HFF-Myc (cell line): ENCODE measurements at places on chromosomes 3 and 15.

DNA sequence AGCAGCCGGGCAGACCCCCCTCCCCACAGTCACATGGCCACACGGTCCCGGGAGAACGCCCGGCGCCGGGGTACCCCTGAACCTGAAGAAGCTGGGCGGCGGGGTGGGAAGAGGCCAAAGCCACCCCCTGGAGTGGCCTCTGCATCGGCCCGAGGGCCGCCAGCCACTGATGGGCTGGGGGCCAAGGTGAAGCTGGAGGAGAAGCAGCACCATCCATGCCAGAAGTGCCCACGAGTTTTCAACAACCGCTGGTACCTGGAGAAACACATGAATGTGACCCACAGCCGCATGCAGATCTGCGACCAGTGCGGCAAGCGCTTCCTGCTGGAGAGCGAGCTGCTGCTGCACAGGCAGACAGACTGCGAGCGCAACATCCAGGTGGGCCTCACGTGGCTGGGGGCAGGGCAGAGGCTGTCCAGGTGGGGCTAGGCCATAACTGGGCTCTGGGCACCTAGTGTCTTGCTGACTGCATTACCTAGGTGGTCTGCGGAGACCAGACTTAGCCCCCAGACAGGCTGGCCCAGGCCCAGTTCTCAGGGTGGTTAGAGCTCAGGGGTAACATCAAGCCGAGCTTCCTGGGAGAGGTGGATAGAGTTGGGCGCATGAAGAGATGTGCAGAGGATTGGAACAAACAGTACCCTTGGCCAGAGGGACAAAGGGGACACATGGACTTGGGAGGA is 6.1 kb downstream of the ZBTB47 start:
- no peak for DNase-seq

DNA sequence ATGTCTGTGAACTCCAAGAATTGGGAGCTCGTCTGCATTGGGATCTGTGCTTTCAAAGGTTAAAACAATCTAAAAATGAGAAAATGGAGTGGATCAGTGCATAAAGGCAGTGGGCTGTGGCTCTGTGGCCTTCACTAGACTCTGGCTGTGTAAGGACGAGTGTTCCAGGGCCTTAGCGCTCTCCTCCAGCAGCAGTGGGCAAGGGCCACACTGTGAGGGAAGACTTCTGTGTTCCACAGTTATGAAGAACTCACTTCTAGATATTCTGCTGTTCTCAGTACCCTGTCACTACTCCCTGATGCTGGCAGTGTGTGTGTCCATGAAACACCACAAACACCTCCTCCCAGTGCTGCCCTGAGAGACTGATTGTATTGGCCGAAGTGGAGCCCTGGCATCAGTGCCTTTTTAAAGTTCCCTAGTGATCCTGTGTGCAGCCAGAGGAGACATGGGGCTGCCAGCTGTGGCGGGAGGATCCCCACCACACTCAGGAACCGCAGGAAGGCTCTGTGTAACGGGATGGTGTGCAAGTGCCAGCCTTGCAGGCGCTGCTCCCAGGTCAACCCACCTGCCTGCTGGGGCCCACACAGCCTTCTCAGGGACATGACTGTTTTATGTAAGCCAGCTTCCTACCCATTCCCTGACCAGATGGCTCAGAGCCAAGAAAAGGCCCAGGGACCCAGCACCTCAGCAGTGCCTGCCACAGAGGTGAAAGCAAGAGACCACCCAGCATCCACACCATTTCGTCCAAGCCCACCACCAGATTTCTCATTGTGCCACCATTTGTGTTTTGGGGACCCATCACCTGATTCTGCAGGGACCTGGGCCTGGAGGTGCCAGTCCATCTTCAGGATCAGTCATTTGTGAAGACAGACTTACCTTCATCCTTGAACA is 40.4 kb downstream of the ABTB1 start:
- DNase-seq = no peak

DNA sequence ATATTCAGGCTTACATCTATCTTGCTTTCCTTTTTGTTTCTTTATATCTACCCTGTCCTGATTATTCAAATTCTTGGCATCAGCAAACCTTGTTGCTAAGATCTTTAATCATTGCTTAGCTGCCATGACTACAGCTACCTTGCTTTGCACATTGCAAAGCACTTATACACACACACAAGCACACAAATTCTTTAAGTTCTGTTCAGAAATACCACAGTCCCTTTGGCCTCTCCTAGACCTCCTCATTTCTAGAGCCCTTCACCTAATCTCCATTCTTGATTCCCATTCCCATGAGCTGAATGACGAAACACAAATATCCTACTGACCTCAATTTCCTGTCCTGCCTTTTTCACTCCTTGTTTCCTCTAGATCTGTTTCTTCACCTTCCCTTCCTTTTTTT is 409.6 kb downstream of the UNC13C start:
- no peak for DNase-seq

DNA sequence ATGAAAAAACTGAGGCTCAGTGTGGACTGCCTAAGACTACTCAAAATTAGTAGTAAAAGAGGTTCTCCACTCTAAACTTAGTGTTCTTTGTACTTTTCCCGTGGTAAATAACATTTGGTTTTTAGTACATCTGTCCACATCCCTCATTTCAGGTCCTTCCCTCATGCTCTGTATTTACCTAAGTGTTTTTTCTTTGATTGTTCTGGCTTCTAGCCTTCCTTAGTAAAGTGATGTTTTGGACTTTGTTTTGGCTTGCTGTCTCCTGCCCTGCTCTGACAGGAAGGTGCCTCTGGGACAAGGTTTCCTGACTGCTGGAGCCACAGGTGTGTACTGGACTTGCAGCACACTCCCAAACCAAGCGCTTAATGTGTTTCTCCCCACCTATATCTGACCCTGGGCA is 29.9 kb upstream of the ALDH1A2 start:
- DNase-seq = no peak

DNA sequence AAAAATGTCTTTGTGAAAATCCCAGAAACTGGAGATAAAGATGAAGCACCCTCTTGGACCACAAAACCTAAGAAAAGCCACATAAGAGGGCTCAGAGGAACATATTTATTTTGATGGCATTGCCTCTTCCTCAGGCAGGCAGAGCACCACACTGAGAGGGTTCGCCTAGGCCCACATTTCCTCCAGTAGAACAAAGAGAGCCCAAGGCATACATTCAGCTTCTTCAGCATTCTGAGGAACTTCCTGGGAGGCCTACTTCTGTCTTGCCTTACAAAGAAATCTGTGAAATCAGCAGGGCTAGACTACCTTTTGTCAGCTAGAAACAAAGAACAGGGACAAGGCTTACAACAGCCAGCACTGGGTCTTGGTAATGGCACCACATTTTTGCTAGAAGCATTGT is 1325.3 kb downstream of the SI start:
- DNase-seq = no peak

- no peak for DNase-seq
These were observed 97.2 kb upstream of the TMCO5A start for GRCh38 chr15:37837276-37837675.

- no peak for DNase-seq
These were observed 214.3 kb downstream of the SQOR start for GRCh38 chr15:45849136-45849535.

GRCh38 chr15:76904461-76905012 is 603 bp downstream of the SCAPER start:
- DNase-seq = no peak

- DNase-seq = no peak
These were observed 665.6 kb upstream of the CCDC54 start for GRCh38 chr3:106711650-106712049.

GRCh38 chr3:5572168-5572567 is 384.7 kb downstream of the EDEM1 start:
- DNase-seq = no peak

DNA sequence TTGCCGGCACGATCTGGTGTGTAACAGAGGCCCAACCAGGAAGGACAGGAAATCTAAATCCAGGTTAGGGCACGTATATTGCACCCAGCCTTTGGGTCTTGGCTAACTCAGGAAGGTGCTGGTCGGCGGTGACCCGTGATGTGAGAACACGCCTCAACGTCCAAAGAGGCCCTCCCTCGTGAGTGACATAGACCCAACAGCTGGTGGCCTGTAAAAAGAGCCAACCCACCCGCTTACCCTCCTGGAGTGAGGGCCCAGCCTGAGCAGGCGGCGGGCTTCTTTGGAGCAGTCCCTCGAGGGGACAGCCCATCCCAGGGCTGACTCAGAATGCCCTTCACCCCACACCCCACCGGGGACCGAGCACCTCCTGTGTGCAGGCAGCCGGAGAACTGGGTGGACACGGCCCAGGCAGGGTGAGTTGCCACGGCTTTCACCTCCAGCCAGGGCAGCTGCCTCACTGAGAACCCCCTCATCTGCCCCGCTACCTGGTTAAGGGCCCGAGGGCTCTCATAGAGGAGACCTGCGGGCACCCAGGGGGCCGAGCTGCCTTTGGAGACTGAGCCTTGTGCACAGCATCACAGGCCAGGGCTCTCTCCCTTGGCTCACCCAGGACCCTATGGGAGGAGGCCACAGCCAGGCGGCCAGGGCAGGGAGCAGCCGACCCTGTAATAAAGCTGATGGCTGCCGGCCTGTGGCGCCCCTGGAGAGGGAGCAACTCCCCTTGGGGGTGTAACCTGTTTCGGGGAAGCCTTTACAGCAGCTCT is 41.8 kb downstream of the ZNF710 start:
- DNase-seq = no peak

GRCh38 chr3:60085649-60086048 is 1035.8 kb upstream of the CFAP20DC start:
- no peak for DNase-seq

- no peak for DNase-seq
These were observed 165.6 kb downstream of the CACNA1D start for GRCh38 chr3:53659996-53660395.

GRCh38 chr3:66411961-66412887 is 88.6 kb downstream of the LRIG1 start:
- no peak for DNase-seq

- no peak for DNase-seq
These were observed 107.7 kb downstream of the TCF12 start for GRCh38 chr15:57026016-57026592.

DNA sequence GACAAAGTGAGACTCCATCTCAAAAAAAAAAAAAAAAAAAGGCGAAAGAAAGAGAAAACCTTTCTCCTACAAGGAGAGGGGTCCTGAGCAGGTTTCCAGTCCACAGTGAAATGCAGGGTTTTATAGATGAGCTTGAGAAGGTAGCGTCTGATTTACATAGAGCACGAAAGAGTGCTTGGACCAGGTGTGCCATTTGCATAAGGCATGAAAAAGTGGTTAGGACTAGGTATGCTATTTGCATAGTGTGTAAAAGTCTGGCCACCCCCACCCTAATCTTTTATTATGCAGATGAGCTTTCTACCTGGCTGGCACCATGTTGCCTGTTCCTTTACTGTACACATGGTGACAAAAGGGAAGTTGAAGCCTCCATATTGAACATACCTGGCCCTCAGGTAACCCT is 13.6 kb upstream of the RNU6-1 start:
- DNase-seq = no peak

- no peak for DNase-seq
These were observed 939.1 kb downstream of the OTOL1 start for GRCh38 chr3:162435750-162436149.

DNA sequence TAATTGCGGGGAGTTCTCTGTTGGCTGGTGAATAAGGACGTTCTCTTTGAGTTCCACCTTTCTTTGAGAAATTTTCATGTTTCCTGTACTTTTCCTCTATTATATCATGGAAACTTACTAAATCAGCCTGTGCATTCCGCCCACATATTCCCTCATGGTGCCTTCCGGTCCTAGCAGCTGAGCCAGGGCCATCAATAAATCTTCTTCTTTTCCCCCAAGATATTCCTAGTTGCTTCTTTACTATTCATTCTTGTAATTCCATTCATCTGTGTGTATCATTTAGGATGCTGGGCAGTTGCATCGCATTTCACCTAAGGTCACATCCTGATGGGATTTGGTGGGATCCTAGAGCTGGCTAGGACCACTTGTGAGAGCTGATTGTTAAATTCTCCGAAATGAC is 139.2 kb downstream of the RBMS3 start:
- no peak for DNase-seq

GRCh38 chr15:45646220-45646619 is 11.4 kb downstream of the SQOR start:
- no peak for DNase-seq

DNA sequence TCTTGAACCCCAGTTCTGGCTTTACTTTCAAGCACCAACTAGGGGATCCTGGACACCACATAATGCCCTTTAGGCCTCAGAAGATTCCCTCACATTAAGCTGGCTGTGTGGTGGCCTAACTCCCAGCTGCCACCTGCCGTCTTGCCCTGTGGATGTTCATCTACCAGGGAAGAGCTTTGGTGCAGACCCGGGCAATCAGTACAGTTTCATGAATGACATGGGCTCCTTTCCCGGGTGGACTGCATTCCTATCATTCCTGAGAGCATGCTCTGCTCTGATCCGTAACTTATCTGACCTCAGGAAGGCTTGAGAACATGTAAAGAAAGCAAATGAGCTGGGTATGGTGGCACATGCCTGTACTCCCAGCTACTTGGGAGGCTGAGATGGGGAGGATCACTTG is 50.0 kb upstream of the GSK3B start:
- DNase-seq = no peak

DNA sequence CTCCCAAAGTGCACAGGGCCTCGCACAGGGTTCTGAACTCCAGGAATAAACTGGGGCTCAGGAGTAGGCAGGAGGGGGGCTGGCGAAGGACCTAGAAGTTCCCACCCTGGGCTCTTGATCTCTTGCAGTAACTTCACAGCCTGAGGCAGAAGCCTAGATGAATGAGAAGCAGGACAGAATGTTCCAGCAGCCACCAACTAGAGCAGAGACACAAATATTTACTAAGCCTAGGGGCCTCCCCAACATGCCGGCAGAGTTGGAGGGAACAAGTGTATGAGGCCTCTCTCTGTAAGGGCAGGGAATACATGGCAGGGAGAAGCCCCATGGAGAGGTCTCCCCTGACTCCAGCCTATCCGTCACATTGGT is 25.3 kb upstream of the C15orf39 start:
- no peak for DNase-seq

DNA sequence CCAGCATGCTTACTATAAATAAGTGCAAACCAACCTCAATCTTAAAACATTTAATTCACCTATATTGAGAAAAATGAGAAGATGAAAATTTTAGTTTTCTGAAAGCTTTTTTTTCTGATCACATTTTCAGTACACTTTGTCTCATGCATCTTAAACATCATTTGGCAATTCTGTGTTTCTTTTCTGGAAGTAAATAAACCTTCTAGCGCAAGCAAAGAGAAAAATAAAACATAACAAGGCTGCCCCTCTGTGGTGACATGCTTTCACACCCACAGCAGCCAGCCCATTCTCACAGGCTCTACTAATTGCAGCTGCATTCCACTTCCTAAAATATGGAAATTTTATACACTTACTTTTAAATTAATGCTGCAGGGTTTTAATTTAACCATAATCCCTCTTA is 90.1 kb downstream of the NEK10 start:
- no peak for DNase-seq
